ENCODE measurements at places on chromosomes 11 and 22. TPM values are rescaled to one million over a fixed set of nuclear protein-coding genes. Genes with fewer than 3 reads are reported as not detected.

Gene FAM118B
- 34.5 TPM for total RNA-seq

- DNase-seq: peak; percentile 13
These were observed 38.6 kb upstream of the MMP13 start for GRCh38 chr11:102994105-102994504.

- DNase-seq: no peak
These were observed 63.0 kb upstream of the MYEOV start for GRCh38 chr11:69230856-69231425.

Gene PHOX2A
- total RNA-seq: not detected

Gene FLRT1
- total RNA-seq: not detected

GRCh38 chr11:63922673-63923192, 5.8 kb upstream of the RCOR2 start:
- DNase-seq: no peak

DNA sequence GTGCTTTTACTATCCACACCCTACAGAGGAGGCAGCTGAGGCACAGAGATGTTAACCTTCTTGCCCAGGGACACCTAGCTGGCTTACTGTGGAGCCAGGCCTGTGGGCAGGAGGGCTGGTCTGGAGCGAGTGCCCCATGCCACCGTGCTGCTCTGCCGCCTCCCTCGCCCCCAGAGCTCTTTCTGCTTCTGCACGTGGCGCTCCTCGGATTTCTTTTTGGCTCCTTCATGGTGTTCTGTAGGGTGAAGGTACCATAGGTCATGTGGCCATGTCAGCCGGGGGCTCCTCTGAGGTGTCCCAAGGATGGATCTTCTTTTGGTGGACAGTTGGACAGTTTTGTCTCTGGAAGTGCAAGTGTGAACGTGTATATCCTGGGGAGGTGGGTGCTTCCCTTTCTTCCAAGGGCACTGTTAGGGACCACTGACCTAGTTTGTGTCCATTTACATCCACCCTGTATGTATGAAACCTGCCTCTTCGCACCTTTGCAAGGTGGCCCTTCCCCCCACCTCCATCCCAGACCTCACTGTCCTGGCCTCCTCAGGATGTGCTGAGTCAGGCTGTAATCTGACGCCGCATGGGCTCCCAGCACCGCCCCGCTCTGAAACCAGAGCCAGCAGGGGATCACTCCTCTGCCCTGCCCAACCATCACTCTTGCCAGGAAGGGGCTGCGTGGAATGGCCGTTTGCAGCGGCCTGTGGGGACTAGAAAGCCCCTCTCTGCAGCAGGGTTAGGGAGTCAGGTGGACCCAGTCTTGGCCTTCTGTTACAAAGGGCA, 31.7 kb downstream of the POLR3H start:
- peak; percentile 63 for DNase-seq

GRCh38 chr11:134261626-134262488, 8.5 kb downstream of the ACAD8 start:
- DNase-seq: peak; percentile 18

Gene CTSF
- total RNA-seq: 1.6 TPM

Gene CCDC157
- total RNA-seq: 1.2 TPM

Gene NCF4
- not detected for total RNA-seq

DNA sequence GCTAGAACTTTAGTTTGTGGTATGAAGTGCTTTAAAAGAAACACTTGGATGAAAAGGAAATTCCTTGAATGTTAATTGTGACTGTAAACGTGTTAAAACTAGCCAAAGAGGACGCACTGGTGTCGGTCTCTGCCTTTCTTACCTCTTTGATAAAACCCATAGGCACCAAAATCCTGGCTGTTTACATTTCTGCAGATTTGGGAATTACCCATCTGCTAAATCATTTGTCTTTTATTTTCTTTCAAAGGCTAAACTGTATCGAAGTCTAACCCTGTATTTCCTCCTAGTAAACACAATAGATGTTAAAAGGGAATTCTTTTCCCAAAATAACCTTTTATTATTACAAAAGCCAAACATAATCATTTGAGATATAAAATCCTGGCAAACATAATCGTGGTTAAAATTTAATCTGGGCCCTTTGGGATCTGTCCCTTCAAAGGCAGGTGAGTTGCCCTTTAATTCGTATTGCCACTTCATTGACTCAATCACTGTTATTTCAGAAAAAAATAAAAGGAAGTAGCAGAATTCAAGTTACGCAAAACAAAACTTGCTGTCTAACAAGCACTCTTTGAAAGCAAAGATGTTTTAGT, 2.4 kb downstream of the RASSF10 start:
- DNase-seq: no peak

Gene FAM83F
- total RNA-seq: not detected

Gene MFRP
- total RNA-seq: not detected

- DNase-seq: no peak
These were observed 1.1 kb downstream of the GVQW3 start for GRCh38 chr11:76382209-76382608.

GRCh38 chr22:50299785-50300619, 7.4 kb downstream of the PLXNB2 start:
- DNase-seq: no peak

GRCh38 chr11:6129011-6129410, 21.5 kb downstream of the OR56B4 start:
- no peak for DNase-seq

DNA sequence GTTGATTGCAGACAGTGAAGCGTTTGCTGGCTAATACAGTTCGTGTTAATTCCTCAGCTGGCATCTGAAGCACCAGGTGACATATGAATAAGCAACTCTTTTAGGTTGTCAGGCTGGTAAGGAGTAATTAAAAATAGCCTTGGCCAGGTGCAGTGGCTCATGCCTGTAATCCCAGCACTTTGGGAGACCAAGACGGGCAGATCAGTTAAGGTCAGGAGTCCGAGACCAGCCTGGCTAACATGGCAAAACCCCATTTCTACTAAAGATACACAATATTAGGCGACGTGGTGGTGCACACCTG, 74.9 kb downstream of the CECR2 start:
- DNase-seq: no peak

DNA sequence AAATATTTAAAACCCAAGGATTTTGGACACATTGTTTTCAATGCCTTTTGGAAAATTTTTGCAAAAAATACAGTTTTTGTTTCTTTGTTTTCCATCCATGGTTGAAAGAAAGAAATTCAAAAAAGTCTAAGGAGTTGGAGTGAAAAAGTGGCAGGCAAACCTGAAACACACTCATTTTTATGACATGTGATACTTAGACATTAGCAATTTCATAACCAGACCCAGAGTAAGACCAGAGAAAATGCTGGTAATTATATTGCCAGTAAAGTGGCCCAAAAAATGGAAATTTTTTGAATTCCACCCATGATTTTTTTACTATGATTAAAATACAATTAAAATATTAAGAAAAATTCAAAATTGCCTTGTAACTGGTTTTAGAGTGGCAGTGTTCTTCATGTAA, 128.2 kb downstream of the SLC17A6 start:
- no peak for DNase-seq

Gene RFPL1
- not detected for total RNA-seq

DNA sequence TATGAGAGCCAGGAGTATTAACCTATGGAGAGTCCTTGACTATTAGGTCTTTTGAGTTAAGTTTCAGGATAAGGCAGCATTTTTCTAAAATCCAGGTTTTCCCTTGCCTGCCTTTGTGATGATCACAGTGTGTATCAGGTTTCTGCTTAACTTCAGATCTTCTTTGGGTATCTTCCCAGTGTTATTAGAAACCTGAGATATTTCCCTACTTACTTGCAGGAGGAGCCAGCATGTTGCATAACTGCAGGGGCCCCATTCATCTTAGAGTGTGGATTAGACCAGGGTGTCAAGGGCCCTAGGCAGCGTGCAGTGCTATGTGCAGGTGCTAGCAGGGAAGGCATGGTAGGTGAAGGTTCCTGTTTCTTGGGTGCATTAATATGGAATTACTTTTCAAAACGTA, 69.5 kb downstream of the ZNRF3 start:
- no peak for DNase-seq

Gene AASDHPPT
- 42.8 TPM for total RNA-seq

Gene GDPD4
- total RNA-seq: not detected

DNA sequence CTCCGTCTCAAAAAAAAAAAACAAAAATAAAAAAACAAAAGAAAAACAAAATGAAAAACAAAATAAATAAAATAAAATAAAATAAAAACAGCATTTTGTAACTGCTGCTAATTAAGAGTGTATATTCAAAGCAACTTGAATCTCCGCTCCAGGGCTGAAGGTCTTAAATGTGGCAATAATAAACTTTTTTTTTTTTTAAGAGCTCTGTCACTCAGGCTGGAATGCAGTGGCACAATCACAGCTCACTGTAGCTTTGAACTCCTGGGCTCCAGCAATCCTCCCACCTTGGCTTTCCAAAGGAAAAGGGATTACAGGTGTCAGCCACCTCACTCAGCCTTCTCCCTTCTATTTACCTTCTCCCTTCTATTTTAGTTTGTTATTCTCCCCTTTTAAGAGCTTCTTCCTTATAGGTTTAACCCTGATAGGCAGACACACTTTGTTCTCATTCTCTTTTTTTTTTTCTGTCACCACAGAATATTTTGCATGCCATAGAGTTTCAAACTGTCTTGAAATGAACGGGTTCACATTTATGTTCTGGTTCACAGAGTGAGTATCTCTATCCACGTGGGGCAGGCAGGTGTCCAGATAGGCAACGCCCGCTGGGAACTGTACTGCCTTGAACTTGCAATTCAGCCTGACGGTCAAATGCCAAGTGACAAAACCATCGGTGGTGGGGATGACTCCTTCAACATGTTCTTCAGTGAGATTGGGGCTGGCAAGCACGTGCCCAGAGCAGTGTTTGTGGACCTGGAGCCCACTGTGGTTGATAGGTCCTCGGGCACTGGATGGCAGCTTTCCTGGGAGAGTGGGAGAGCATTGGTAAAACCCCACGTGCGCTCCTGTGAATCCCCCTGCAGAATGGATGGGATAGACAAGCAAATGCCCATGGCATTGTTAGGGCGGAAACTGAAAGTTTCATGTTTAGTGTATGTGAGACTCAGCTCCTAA, 19.4 kb downstream of the LRRC74B start:
- DNase-seq: no peak

Gene MMP11
- 10.3 TPM for total RNA-seq

DNA sequence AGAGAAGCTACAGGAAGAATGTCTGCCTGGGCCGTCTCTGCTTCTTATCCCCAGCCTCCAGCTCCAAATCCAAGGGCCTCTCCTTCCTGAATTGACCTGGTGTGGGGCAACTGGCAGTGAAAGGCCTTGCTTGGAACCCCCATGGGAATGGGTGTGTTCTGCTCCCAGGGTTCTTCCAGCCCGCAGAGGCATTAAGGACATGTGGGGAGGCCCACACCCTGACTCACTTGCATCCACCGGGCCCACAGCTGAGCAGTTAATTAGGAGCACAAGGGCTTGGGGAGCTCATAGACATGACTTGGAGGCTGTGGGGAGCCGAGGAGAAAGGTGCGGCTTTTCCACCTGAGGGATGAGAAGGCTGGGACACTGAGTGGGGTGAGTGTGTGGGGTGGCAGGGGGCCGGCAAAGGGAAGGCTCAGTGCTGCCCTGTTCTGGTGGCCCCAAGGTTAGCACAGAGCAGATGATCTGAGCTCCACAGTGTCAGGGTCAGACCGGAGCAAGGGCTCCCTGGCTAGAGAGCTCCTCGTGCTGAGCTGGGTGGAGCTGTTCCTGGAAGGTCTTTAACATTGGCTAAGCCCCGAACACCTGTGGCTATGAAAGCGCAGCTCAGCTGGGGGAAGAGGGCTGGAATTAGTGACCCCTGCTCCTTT, 64.5 kb upstream of the NECTIN1 start:
- peak; percentile 18 for DNase-seq

DNA sequence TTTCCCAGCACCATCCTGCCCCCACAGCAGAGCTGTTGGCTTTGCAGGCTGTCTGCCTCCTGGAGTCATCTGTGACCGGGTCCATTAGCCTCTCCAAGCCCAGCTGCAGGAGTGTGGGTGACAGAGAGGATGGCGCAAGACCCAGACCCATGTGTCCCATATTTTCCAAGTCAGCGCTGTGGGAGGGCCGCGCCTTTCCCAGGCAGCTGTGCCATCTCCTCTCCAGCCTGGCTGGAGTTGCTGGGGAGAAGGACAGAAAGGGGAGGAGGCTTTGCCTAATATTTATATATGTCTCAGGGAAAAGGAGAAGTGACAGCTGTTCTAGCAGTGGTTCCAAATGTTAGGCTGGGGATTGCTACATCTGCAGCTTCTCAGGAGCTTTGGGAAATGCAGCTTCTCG, 15.7 kb downstream of the DTX4 start:
- no peak for DNase-seq

Gene SUSD2
- 2.6 TPM for total RNA-seq

DNA sequence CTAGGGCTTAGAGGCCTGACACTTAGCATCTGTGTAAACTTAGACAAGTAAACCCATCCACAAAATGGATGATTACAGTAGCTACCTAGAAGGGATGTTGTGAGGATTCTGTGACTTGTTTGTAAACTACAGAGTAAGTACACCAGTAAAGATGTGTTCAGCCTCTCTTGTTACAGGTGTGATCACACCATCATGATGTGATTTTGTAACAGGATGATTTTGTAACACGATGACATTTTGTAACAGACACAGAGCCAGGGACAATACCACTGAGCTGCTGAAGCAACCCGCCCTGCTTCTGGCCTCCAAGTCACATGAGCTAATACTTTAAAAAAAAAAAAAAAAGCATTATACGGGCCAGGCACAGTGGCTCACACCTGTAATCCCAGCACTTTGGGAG, 17.0 kb downstream of the FADD start:
- DNase-seq: no peak

DNA sequence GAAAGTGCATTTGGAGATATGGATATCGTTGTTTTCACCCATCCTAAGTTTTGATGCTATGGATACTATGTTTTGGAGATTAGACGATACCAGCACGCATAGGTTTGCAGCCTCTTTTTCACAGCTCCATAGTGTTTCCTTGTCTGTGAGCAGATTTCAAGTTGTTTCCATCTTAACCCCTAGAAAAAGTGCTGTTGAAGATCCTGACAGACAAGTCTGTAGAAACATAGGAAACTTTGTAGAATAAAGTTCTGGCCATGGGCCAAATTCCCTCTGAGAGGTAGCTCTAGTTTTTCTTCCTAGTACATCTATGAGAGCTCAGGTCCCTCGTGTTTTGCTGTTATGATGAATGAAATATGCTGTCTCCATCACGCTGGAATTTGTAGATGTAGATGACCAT, 32.4 kb downstream of the ST3GAL4 start:
- DNase-seq: no peak

GRCh38 chr11:59770319-59770718, 15.1 kb downstream of the STX3 start:
- no peak for DNase-seq

DNA sequence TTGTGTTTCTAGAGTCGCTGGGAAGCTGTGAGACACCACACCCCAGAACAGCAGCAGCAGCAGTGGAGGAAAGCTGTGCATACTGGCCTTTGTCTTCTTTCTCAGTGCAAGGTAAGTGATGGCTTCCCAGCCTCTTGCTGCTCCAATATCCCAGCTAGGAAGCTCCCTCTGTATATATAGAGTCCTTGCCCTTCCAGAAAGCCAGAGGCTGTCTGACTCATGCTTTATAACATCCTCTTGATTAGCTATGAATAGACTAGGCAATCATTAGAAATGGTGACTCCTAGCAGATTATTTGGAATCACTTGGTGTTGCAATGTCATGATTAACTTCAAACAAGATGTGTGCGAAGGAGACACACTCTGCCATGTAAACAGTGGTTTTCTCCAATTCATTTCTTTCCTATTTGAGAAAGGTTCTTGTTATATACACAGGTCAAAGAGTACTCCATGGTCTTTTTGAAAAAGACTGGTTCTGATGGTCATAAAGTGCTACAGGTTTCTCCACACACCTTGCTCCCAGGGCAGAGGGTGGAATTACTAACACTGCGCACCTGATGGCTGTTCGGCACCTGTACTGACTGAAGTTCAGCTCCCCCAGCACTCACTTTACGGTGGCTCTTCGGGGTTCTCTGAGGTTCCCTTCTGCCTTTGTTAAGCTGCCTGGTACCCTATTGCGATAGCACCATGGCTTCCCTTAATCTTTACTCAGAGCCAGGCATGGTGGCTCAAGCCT, at the start of gene MMP1:
TSS of gene MMP1 (minus strand) at position 149 of the 735 bp plus-strand sequence. CDS start at position 81, 68 bp downstream.
- peak; percentile 21 for DNase-seq

Gene TH
- 0.26 TPM for total RNA-seq

Measured in A172 (cell line).